ENCODE measurements at places on chromosomes 4 and X.

GRCh38 chrX:142998447-142999198 lies 27.1 kb upstream of the SPANXN4 start:
- DNase-seq, result no peak

DNA sequence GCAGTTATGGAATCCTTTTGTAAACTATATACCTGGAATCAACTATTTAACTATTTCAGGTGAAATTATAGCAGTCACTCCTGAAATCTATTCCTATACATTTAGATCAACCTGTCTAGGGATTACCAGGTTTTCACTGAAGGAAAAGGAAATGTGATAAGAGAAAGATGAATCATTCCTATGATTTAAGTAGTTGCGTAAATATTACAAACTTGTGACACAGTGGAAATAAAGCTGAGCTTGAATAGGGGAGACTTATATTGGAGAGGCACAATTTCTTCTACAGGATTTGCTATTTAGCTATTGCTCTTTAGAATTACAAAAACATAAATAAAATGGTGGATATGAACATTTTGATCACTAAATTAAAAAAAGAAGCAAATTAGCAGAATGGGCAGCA lies 284.1 kb upstream of the EPHA5 start:
- DNase-seq, result no peak

DNA sequence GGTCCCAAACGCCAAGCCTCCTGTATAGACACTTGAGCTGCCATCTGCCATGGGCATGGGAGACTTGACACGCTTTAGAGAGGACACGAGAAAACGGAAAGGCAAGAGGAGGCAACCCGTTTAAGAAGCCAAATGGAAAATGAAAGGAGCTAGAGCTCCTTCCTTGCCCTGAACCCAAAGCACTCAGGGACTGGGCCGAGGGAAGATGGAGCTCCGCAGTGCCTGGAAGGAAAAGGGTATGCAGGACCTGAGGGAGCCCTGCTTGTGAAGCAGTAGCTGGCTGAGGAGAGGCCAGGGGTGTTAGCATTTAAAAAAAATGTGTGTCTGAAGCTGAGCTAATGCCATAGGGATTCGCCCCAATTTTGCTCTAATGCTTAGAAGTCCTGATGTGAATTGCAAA lies 15.1 kb downstream of the MCF2 start:
- no peak for DNase-seq

GRCh38 chrX:133640161-133641015 lies 225.1 kb upstream of the GPC4 start:
- DNase-seq, result no peak

- DNase-seq, result no peak
Observed at GRCh38 chrX:152601848-152602616, 35.7 kb upstream of the GABRQ start.

- DNase-seq, result no peak
Observed at GRCh38 chrX:153880440-153880815, 5.5 kb downstream of the L1CAM start.

- no peak for DNase-seq
Observed at GRCh38 chr4:153931804-153932203, 142.9 kb upstream of the SFRP2 start.

GRCh38 chrX:107556967-107557366 lies 71.3 kb upstream of the PRPS1 start:
- DNase-seq, result no peak

DNA sequence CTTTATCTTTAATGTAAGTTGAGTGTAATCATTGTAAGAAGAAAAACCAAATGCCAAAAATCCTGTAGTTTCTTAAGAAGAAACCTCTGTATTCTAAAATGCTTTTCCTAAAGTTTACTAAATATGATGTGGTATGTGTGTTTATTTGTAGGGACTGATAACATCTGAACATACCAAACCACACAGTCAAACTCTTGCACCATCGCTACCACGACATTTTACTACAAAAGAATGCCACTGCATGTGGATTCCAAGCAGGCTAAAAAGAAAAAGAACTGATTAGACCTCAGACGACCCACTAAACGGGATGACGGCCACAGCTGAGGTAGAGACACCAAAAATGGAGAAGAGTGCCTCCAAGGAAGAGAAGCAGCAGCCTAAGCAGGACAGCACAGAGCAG lies 46.1 kb downstream of the LAS1L start:
- no peak for DNase-seq

GRCh38 chrX:14916017-14916674 lies 42.9 kb downstream of the MOSPD2 start:
- no peak for DNase-seq

- no peak for DNase-seq
Observed at GRCh38 chrX:2566055-2566454, 65.3 kb upstream of the DHRSX start.

GRCh38 chr4:113371111-113371510 lies 321.7 kb downstream of the ANK2 start:
- no peak for DNase-seq

DNA sequence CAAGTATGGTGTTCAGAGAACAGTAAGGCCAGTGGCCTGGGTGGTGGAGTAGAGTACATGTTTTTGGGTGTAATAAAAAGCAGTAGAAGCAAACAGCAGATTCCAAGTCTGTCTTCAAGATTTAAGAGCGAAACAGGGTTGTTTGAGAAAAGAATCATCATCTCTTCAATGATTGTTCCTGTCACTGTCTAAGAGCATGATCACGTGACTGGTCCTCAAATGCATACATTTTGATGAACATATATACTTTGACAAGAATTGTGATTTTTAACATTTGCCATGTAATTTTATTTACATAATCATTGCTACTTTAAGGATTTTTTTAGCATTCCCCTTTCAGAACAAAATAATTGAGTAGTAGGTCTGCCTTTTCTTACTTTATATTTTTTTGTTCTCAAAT lies 252.6 kb upstream of the GPR101 start:
- no peak for DNase-seq

GRCh38 chrX:46279925-46280313 lies 265.3 kb downstream of the ZNF674 start:
- DNase-seq, result no peak

GRCh38 chr4:56410247-56411062 lies 23.2 kb upstream of the AASDH start:
- no peak for DNase-seq

DNA sequence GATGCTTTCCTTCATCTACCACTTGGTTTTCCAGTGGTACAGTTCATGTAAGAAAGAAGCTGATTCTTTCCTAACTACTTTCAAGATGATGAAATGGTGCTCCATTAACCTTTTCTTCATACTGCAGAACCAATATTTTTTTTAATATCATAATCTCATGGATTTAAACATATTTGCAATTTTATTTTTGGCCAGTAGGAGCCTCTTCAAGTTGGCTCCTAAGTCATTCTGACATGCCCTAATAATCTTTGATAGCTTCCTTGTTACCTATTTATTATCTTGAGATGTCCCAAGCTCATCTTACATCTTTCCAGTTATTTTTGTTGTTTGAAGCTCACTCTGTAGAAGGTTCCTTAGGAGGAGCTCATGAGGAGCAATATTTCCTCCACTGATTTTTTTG lies 170.2 kb downstream of the APBB2 start:
- DNase-seq, result no peak

DNA sequence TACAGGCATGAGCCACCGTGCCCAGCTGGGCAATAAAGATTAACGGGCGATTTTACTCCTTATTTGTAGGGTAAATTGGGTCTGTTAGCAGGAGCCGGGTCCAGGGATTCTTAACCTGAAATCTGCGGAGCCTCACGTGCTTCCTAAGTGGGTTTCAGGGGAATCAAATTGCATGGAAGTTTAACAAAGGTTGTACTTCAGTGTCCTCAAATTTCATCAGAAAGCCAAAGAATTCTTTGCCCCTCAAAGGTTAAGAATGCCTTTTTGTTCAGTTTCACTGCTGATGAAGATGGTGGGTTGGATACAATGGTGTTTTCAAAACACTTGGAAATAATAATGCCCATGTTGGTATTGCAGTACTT lies 67.9 kb downstream of the AFF1 start:
- DNase-seq, result no peak

- DNase-seq, result peak; percentile 85
Observed at GRCh38 chrX:72105436-72105835, 26.3 kb downstream of the RTL5 start.

- DNase-seq, result no peak
Observed at GRCh38 chr4:142169216-142169615, 532.8 kb downstream of the IL15 start.

- DNase-seq, result no peak
Observed at GRCh38 chr4:23774909-23775308, 114.9 kb downstream of the PPARGC1A start.

- DNase-seq, result no peak
Observed at GRCh38 chrX:38318196-38318595, 9.1 kb downstream of the RPGR start.

GRCh38 chr4:120144634-120145033 lies 78.0 kb upstream of the MAD2L1 start:
- DNase-seq, result no peak

- DNase-seq, result no peak
Observed at GRCh38 chr4:105496899-105497298, 23.0 kb upstream of the PPA2 start.

- DNase-seq, result no peak
Observed at GRCh38 chrX:118570209-118570608, 74.6 kb downstream of the DOCK11 start.

DNA sequence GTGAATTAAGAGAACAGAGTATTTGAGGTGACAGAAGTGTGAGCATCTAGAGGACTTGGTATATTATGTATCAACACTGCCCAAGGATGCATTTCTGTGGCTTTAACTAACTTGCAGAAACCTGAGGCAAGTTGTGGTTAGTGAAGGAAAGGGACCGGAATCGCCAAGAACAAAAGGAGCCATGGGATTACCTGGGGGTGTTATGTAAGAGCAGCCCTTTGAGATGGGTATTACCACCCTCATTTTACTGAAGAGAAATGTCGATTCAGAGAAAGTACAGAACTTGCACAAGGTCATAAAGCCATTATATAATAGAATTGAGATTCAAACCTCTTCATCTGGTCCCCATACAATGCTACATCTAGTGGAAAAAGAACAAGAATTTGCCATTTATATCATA lies 14.3 kb downstream of the TENM3 start:
- no peak for DNase-seq

DNA sequence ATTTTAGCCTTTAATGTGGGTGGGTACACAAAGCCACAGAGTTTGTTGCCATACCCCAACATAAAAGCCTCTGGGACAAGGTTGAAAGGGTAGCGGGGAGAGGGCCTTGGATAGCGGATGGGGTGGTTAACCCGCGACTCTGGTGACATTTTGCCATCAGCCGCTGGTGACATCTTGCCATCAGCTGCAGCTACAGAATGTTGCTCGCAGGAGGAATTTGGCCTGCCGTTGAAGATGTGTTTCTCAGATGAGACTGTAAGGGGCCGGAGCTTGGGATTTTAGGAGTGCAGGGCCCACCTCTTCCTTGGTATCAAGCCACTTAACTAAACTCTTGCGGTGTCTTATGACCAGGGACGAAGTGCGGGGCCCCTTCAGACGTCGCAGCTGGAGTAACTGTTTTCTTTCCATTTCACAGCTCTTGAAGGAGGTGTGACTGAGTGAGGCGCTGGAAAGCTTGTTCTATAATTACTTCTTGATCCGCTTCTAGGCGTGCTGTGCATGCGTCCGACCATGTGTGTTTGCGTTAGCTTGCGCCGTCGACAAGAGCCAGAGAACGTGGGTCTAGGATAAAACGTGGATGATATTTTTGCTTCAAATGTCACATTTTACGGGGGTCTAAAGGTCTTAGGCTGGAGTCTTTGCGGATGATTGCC lies 820 bp upstream of the RASL11B start:
- DNase-seq, result no peak

DNA sequence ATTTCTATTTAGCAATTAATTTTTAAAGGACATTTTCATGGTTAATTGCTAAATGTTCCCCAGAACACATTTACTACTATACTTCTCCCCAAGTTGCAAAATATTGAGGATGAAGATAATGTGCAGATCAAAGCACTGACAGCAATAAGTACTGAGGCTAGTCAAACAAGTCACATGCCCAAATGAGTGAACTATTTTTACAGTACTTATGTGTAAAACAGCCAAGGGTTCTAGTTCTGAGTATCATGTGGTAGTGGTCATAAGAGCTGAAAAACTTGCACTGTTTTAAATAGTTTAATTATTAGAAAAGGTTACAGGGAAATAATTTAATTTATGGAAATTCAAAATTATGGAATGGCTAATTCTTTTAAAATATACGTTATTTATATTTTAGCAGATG lies 3.8 kb downstream of the GALNTL6 start:
- DNase-seq, result no peak

GRCh38 chr4:99179626-99180025 lies 35.5 kb upstream of the ADH4 start:
- DNase-seq, result no peak

GRCh38 chr4:150289881-150290280 lies 211.6 kb downstream of the DCLK2 start:
- DNase-seq, result no peak

DNA sequence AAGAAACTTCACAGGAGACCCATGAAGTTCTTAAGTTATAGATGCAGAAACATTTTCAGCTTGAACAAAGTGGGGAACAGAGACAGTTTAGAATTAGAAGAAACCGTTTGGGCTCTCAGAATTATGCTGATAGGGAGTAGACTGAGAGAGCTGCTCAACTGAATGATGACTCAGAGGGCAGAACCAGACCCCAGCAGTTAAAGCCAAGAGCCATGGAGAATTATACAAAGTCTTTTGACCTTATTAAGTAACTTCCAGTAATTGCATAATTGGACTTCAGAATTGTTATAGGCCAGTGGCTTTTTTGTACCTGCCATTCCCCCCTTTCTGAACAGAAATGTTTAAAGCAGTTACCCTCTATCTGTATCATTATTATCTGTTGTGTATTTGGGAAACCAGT lies 642.1 kb downstream of the CCSER1 start:
- no peak for DNase-seq

DNA sequence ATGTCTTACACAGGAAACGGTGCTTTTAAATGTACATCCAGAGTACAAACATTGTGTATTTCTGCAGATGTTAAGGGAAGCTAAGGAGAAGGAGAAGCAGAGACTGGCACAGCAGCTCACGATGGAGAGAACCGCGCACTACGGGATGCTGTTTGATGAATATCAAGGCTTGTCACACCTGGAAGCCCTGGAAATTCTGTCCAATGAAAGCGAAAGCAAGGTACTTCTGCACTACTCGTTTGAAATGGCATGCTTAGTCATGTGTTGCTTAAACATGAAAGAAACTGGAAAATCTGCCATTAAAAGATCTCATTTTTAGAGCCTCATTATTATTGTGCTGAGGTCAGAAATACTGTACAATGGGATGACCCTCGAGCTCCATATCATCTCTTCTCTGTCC lies 47.2 kb downstream of the FAM114A1 start:
- DNase-seq, result peak; percentile 22

DNA sequence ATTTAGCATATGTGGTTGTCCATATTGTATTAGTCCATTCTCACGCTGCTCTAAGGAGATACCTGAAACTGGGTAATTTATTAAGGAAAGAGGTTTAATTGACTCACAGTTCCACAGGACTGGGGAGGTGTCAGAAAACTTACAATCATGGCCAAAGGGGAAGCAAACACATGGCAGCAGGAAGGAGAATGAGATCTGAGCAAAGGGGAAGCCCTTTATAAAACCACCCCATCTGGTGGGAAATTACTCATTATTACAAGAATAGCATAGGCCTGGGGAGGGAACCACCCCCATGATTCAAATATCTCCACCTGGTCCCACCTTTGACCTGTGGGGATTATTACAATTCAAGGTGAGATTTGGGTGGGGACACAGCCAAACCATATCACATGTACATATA lies 122.6 kb upstream of the ANK2 start:
- DNase-seq, result no peak

GRCh38 chr4:69974631-69975030 lies 9.1 kb upstream of the CSN2 start:
- no peak for DNase-seq

Measured in CD4-positive, alpha-beta T cell treated with Interleukin-15 for 4 hours (primary cell).